Non-pigmented ciliary epithelial cell (primary cell): ENCODE measurements at places on chromosomes 7 and 10.

GRCh38 chr10:35216303-35216905 is 89.8 kb downstream of the CREM start:
- DNase-seq = no peak

GRCh38 chr7:28980451-28981160 is 22.5 kb upstream of the TRIL start:
- DNase-seq = no peak

DNA sequence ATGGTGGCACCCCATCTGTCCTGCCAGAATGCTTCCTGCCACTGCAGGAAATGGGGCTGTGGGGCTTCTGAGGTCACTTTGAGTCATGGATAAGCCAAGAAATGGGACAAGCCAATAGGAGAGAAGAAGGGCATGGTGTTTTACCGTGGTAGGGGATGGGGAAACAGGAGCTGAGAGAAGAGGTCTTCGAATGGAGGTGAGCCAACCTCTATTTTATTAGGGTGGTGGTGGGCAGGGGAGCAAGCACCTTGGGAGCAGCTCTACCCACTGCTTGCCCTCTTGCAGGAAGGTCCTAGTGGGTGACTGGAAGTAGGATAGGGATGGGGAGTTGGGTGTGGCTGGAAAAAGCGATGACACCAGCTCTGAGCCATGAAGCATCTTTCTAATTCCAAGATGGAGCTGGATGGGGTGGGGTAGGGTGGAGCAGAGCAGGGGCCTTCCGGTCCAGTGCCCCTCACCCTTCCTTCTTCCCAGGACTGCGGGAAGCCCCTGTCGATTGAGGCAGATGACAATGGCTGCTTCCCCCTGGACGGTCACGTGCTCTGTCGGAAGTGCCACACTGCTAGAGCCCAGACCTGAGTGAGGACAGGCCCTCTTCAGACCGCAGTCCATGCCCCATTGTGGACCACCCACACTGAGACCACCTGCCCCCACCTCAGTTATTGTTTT is 9.1 kb downstream of the ZYX start:
- no peak for DNase-seq

- no peak for DNase-seq
These were observed 46.5 kb upstream of the MSMB start for GRCh38 chr10:46092524-46093081.

DNA sequence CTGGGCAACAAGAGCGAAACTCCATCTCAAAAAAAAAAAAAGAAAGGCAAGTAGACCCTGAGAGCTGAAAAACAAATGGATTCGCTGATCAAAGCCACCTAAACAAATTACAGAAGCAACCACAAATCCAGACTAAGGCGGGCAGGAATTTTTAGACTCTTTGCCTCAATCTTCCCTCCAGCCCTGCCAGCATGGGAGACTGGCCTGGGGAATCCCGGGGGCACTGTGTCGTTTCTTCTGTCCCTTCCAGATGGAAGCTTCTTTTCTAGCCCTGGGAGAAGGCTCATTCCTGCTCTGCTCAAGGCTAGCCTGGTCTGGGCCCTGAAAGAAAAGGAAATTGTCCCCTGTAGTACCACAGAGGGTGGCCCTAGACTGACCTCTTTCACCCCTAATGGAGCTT is 15.6 kb upstream of the SERPINE1 start:
- no peak for DNase-seq

- no peak for DNase-seq
These were observed 37.7 kb upstream of the MAP3K8 start for GRCh38 chr10:30396293-30396692.
